ENCODE measurements at places on chromosomes 2 and 18. TPM values are rescaled to one million over a fixed set of nuclear protein-coding genes. Genes with fewer than 3 reads are reported as not detected.

GRCh38 chr2:62747876-62748275 is 42.4 kb downstream of the EHBP1 start:
- DNase-seq: no peak

Gene TMEM150A
- 7.7 TPM for polyA plus RNA-seq

Gene ANKRD30BL
- not detected for polyA plus RNA-seq

GRCh38 chr18:75337348-75337747 is 90.2 kb downstream of the SMIM21 start:
- no peak for DNase-seq

GRCh38 chr2:79757526-79757925 is 244.7 kb downstream of the CTNNA2 start:
- DNase-seq: no peak

DNA sequence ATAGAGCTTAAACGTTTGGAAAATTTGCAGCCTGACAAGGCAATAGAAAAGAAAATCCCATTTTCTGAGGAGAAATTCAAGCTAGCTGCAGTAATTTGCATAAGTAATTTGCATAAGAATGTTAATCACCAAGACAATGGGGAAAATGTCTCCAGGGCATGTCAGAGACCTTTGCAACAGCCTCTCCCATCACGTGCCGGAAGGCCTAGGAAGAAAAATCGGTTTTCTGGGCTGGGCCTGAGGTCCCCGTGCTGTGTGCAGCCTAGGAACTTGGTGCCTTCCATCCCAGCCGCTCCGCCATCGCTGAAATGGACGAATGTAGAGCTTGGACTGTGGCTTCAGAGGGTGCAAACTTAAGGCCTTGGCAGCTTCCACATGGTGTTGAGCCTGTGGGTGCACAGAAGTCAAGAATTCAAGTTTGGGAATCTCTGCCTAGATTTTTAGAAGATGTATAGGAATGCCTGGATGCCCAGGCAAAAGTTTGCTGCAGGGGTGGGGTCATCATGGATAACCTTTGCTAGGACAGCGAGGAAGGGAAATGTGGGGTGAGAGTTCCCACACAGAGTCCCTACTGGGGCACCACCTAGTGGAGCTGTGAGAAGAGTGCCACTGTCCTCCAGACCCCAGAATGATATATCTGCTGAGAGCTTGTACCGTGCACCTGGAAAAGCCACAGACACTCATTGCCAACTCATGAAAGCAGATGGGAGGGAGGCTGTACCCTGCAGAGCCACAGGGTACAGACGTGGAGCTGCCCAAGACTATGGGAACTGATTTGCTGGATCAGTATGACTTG is 164.6 kb downstream of the GULP1 start:
- DNase-seq: no peak

Gene COL3A1
- polyA plus RNA-seq: 0.03 TPM

- DNase-seq: no peak
These were observed 87.8 kb downstream of the PDE11A start for GRCh38 chr2:177984749-177985148.

Measured in keratinocyte (primary cell).